ENCODE measurements at places on chromosomes 4 and X. TPM values are rescaled to one million over a fixed set of nuclear protein-coding genes. Genes with fewer than 3 reads are reported as not detected.

Gene XAGE1B
- polyA plus RNA-seq = not detected

Gene HSFX3
- not detected for polyA plus RNA-seq

Gene TFE3
- polyA plus RNA-seq = 4.3 TPM

Gene SH2D1A
- 57.6 TPM for polyA plus RNA-seq

Gene KIT
- 0.11 TPM for polyA plus RNA-seq

Gene BST1
- polyA plus RNA-seq = 0.45 TPM

Gene GRPR
- polyA plus RNA-seq = not detected

Gene PPP2R2C
- polyA plus RNA-seq = not detected

Gene VSIG4
- polyA plus RNA-seq = not detected
